ENCODE measurements at places on chromosomes 6 and 20.

GRCh38 chr6:111183702-111184517 lies 96.6 kb downstream of the SLC16A10 start:
- DNase-seq = no peak

GRCh38 chr20:61757-62156 lies 25.7 kb upstream of the DEFB125 start:
- no peak for DNase-seq

GRCh38 chr6:39669207-39669972 lies 55.8 kb downstream of the KIF6 start:
- no peak for DNase-seq

- DNase-seq = no peak
Measured at GRCh38 chr20:31538326-31538725, 24.1 kb downstream of the HM13 start.

- DNase-seq = no peak
Measured at GRCh38 chr6:151975795-151976194, 168.3 kb downstream of the ESR1 start.

- no peak for DNase-seq
Measured at GRCh38 chr6:13914351-13914750, 10.4 kb upstream of the RNF182 start.

- no peak for DNase-seq
Measured at GRCh38 chr6:150334790-150335783, 33.7 kb upstream of the IYD start.

DNA sequence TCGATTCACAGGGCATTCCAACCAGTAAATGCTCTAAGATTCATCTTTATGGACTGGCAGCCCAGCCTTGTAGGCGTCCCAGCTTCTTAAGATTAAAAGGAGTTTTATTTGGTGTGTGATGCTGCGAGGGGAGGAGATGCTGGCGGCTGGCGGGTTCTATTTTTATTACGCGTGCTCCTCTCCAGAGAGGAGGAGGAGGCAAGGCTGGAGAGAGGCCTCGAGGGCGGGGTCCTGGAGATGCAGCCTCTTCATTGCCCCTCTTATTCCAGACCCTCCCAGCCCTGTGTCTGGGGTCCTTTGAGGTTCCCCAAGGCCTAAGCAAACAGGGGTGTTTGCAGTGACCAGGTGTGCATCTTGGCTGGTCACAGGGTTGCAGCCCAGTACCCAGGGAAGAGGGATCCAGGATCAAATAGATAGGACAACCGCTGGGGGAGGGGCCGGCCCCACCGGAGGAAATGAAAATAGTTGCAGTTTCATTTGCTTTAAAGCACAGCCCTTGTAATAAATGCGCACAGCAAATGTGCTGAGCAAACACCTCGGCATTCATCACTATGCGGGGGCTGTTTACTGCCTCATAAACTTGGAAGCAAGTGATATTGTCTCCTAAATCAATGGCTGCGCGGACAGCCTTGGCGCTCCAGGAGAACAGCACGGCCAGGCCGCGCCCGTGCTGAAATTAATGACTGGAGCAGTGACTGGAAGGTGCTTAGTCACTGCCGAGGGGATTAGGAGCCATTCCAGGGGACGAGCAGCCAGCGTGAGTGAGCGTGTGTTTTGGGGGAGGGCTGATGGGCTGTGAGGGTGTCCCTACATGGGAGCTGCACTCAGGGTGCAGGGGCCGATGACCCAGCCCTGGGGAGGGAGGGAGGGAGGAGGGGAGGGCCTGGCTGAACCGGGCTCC lies 83.0 kb downstream of the TMEM242 start:
- no peak for DNase-seq

- no peak for DNase-seq
Measured at GRCh38 chr6:57135885-57136284, 36.2 kb upstream of the BAG2 start.

- DNase-seq = no peak
Measured at GRCh38 chr20:8356806-8357205, 224.7 kb downstream of the PLCB1 start.

- DNase-seq = no peak
Measured at GRCh38 chr20:8858181-8858787, 210.6 kb upstream of the PLCB4 start.

- no peak for DNase-seq
Measured at GRCh38 chr6:14573703-14574290, 456.2 kb downstream of the CD83 start.

DNA sequence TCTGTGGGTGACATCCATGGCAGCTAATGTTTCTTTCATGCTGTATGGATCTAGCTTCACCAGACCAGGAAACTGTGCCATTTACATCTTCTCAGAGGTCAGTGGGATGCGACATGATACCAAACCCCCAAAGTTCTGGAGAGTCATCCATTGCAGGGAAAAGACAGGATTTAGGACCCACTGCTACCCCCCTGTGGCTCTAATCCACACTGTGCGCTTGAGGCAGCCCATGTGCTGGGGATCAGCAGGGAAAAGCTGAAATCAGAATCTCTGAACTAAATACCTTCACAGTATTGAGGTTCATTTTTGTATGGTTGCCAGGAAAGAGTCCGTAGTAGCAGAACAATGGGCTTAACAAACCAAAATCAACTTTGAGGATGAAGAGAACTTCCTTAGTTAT lies 164.4 kb downstream of the TMEM242 start:
- no peak for DNase-seq

DNA sequence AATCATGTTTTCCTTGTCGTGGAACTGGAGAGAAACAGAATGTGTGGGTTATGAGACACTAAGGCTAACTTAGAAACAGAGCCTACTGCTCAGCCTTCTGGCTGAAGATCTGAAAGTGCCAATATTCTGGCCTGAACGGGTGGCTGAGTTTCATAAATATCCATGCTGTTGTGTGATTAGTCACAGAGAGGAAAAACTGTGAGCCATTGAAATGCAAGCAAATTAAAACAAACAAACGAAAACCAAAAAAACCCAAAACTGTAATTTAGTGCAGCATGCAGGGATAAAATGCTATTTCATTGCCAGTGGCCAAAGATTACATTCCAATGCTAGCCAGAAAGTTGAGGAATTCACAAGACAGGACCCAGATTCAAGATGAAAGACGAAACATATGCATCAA lies 315.1 kb downstream of the UBE3D start:
- DNase-seq = no peak

DNA sequence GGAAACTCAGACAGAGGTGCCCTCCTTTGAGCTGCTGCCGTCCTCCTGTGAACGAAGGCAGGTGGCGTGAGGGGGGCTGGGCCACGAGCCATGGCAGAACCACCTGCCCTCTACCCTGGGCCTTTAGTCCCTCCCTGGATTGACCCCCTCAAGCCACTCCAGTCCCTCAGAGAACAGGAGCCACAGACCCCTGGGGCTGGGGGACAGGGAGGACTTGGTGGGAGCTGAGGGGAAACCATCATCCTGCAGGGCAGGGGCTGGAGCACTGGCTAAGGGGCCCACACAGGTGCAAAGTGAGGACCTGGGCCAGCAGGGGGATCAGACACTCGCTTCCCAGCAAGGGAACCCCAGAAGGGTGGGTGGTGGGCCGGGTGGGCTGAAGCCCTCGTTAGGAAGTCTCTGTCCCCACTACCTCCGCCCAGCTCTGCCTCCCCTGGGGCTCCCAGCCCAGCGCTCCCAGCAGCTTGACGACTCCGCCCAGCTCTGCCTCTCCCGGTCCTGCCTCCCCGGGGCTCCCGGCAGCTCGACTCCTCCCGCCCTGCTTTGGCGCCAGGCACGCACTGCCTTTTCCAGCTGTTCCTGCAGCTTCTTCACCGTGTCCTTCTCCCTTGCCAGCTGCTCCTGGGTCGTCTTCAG lies 44.4 kb downstream of the DSTN start:
- no peak for DNase-seq

DNA sequence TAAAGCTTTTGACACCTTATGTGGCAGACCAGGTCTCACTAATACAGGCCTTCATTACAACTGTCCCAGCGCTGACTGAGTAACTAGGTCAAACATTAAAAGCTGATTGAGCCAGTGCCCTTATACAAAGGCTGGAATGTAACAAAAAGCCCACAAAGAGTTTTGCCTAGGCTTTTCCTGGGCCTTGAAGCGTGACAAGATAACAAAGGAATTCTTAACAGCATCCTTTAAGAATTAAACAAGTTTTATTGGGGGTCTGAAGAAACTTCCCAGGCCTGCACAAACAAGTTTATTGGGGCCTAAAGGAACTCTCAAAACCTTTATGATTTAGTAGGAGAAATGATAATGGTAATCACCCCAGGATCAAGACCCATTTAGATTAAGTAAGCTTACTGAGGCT lies 267.6 kb upstream of the FAM83B start:
- no peak for DNase-seq

DNA sequence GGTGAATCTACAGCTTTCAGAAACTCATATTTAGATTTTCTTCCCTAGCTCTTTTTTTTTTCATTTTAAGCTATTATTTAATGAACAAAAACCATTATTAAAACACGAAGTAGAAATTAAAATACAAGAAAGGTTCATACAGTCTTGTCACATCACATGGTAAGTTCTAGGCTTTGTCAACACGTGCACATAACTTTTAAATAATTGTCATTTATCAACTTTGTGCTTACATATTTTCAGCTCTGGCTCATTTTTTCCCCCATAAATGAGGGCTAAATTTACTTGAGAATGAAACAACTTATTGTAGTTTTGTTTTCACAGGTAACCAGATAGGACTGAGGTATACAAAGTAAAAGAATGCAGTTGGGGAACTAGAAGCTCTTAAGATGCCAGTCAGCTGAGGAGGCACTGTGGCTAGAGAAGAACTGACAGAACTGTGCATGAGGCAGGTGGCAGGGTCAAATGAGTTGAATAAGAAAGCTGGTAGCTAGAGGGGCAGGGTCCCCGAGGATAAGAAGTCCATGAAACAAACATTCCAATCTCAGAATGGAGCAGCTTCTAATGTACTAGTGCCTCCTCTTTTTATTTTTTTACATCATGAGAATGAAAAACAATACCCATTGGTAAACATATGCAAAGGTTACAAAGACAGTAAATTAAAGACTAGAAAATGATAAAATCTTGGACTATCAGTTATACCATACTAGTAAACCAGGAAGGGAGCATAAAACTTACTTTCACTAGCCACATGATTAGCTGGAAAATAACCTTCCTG lies 141.5 kb downstream of the MYB start:
- no peak for DNase-seq

- no peak for DNase-seq
Measured at GRCh38 chr6:21808045-21808470, 214.5 kb downstream of the SOX4 start.

DNA sequence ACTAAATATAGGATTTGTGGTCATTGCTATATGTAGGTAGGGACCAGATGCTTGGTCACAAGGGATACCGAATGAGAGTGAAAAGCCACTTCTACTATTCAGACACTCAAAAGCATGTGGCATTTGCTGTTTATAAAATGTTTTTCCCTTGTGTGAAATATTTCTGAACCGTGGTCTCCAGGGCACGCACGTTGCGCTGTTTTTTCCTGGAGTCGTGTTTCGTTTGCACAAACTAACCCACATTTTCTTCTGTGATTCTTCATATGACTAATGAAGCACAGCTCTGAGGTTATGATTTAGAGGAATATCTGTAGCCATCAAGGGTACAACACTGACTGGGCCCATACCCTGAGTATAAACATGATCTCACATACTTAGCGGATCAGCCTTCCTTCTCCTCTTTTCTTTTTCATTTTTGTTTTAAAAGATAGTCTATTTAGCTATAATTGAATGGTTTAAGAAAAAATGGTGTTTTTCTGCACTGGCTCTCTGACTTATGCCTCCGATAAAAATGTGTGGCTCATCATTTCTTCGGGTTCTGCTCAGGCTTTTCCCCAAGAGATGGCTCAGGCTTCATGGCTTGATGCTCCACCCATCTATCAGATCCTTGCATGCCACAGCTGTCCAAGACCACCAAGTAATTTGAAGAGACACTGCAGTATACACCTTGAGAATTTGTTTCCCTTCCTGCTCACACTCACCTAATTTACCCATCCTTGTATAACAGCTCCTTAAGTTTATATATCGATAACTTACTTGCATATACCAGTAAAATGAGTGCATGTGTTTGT lies 59.9 kb upstream of the HBS1L start:
- no peak for DNase-seq

GRCh38 chr6:169428532-169428931 lies 174.9 kb upstream of the THBS2 start:
- no peak for DNase-seq

- no peak for DNase-seq
Measured at GRCh38 chr6:163333701-163334663, 80.5 kb upstream of the QKI start.

GRCh38 chr20:16462711-16463110 lies 110.5 kb downstream of the KIF16B start:
- DNase-seq = no peak

GRCh38 chr6:80437221-80437620 lies 330.8 kb downstream of the BCKDHB start:
- no peak for DNase-seq

DNA sequence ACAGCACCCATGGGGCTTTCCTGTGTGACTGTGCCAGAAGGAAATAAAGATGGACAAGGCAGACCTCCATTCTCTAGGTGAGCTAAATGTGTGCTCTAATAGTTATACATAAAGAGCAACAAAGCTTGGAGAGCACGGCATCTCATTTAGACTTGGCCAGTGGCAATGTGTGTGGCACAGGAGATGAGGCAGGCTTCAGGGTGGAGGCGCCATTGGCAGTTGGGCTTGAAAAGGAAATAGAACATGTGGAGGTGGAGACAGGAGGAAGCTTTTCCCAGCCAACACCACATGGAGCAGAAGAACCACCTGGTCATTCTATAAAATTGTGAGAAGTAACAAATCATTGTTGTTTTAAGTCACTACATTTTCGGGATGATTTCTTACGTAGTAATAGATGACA lies 3.6 kb upstream of the RALY start:
- no peak for DNase-seq

DNA sequence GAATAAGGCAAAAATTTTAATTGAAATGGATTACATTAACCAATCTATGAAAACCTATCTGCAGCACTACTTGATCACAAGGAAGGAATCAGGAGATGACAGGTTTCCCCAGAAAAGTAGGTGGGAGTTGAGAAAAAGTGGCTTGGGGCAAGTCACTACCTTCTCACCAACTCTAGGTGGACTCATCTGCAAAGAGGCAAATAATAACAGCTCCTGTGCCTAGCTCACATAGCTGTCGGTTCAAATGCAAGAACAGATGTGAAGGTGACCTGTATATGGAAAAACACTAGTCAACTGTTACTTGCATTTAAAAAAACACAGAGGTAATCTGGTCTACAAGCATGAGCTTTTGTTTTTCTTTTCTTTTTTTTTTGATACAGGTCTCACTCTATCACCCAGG lies 67.2 kb downstream of the POPDC3 start:
- no peak for DNase-seq

- no peak for DNase-seq
Measured at GRCh38 chr6:62035952-62036351, 250.1 kb downstream of the KHDRBS2 start.

DNA sequence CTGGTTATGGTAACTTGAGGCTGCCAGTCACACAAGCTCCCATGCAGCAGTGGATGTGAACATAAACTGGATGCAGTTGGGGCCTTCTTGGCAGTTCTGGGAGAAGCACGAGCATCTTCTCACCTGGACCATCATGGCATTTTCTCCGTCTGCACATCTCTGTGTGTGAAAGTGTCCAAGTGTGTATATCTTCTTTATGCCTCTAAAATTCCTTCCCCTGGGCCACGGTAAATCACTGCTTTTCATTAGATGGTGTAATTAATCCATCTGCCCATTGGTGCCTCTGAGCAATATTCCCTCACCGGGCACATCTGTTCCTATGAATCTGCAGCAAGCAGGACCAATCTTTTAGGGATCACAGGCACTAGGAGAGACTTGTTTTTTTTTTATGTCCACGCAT lies 138.0 kb downstream of the MAP3K7 start:
- no peak for DNase-seq
